GM12864 (cell line): ENCODE measurements at places on chromosomes 7 and 10.
A peak's percentile ranks its signal among the peaks of the same experiment; 100 is the strongest.

- no peak for DNase-seq
Observed at GRCh38 chr10:85105614-85106255, 777.3 kb downstream of the CCSER2 start.

- no peak for DNase-seq
Observed at GRCh38 chr10:81414038-81414437, 461.0 kb upstream of the NRG3 start.

DNA sequence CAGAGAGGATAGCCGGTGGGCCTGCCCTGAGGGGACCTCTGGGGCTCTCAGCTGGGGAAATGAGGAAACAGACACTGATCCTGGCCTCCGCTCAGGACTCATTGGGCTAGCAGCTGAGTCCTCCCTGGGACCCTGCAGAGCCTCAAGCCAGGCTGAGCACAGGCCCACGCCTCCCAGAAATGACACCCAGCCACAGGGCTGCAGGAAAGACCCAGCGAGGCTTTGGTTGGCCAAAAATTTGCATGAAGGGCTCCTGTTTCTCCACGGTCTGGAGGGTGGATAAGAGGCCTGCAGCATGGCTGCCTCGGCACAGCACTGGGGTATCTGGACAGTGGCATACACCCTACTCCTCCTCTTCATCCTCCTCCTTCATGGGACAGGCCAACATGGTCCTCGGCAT, 60.4 kb downstream of the ZNF33B start:
- no peak for DNase-seq

- DNase-seq: no peak
Observed at GRCh38 chr10:12262278-12262981, 66.4 kb downstream of the CDC123 start.

DNA sequence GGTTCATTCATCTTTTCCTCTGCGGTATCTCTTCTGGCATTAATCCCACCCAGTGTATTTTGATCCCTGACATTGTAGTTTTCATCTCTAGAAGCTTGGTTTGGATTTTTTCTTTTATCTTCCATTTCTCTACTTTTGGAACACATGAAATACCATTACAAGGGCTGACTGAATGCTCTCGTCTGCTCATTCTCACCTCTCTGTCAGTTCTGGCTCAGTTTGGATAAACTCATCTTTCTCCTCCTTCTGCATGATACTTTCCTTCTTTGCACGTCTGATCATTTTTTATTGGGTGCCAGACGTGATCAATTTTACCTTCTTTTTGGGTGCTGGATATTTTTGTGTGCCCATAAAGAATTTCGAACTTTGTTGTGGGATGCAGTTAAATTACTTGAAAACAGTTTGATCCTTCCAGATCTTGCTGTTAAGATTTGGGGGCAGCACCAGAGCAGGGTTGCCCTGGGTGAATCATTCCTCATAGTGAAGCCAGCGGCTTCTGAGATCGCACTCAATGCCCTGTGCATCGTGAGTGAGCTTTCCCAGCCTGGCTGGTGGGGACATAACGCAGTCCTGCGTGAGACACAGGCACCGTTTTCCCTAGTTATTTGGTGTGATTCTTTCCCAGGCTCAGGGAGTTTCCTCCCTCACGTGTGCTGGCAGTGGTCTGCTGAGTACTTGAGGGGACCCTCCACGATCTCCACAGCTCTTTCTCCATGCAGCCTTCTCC, 53.8 kb downstream of the LHPP start:
- DNase-seq: no peak

DNA sequence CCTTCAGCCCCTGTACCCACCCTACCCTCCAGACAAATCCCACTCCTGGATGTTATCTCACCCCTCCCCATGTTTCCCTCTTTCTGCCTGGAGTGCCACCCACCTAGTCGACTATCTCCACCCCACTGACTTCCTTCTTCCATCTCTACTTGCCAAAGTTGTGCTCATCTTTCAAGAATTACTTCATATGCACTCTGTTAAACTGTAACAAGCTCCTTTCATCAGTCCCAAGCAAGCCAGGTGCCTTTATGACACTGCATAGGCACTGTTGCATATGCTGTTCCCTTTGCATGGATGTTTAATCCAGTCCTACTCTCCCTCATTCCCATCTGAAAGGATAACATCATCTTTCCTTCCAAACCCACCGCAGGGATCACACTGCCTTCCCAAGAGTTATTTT, 8.9 kb upstream of the CDK1 start:
- DNase-seq: no peak

- no peak for DNase-seq
Observed at GRCh38 chr10:79898597-79899325, 50.1 kb downstream of the SFTPD start.

DNA sequence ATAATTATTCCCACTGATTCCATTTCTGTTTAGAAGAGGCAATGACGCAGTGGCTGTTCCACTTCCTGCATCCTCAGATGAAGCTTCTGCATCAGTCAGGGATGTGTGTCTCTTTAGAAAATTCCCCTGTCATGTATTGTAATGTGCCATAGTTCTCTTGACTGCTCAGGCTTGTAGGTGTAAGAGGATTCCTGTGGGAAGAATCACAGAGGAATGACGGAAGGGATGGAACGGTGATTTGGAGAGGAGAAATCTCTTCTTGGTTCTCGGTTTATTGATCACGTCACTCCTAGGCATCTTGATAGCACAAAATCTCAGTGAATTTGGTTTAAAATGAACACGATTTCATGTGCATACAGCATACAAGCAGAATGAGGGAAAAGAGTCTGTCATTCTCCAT, 69.8 kb upstream of the PRKCQ start:
- no peak for DNase-seq

DNA sequence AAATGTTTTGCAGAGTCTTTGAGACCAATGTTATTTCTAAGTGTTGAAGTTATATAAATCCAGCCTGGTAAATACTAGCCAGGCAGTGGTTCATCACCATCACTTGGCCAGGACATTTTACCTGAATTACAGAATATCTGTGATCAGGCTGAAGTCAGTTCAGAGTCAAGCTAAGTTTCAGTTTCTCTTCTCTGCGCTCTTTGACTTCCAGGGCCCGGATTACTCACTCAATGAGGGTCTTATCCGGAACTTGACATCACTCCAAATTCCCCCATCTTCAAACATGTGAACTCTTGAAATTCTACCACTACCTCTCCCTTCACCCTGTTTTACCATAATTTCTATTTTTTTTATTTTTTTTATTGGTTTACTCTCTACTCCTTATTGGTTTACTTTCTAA, 36.6 kb upstream of the CCAR1 start:
- peak; percentile 36 for DNase-seq

GRCh38 chr10:34739915-34740314, 75.2 kb downstream of the PARD3 start:
- no peak for DNase-seq

GRCh38 chr10:124736491-124737136, 7.6 kb downstream of the FAM53B start:
- DNase-seq: no peak

DNA sequence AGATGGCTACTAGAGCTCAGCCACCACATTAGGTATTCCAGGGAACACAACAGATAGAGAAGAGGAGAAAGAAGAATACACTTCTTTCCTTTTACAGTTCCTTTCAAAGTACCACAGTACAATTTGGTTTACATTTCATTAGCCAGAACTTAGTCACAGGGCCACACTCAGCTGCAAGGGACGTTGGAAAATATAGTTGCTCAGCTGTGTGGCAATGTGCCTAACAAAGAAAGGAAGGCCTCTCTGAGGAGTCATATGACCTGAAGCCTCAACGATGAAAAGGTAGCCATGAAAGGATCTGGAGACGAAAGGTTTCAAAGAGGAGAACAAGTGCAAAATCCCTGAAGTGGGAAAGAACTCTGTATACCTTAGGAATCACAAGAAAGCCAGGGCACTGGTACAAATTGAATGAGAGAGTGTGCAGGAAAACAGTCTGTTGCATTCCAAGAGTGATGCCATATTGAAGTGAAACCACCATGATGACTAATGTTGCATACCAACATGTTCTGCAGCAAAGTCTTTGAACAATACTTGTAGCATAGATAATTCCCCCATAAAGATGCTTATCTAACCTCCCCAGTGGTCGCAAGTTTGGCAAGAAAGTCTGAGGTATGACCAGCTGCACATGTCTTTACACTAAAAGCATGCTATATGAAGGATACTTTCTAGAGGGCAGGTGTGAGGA, 278.9 kb downstream of the HPSE2 start:
- no peak for DNase-seq

DNA sequence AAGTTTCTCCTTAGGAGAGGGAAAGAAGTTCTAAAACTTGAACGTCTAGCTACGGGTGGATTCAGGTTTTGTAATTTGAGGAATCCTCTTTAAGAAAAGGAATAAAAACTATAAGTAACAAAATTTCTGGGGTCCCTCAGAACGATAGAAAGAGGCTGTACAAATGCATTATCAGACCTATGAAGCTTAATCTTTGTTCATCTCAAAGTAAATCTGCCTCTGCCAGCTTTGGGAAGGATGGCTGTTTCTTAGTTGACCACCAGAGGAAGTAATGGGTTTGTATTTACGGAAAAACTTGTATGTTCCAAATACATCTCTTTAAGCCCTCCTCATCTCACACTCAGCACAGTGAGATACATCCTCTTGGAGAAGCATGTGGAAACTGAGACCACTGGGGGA, 864 bp downstream of the PSTK start:
- no peak for DNase-seq

GRCh38 chr7:85714043-85714578, 527.3 kb upstream of the SEMA3D start:
- DNase-seq: no peak

- peak; percentile 46 for DNase-seq
Observed at GRCh38 chr10:74898201-74898976, 72.0 kb downstream of the KAT6B start.

GRCh38 chr10:122495406-122496340, 34.3 kb downstream of the HTRA1 start:
- no peak for DNase-seq

GRCh38 chr7:78118470-78118869, 319.9 kb downstream of the PHTF2 start:
- DNase-seq: no peak

GRCh38 chr7:70940597-70940996, 191.3 kb upstream of the GALNT17 start:
- DNase-seq: no peak

DNA sequence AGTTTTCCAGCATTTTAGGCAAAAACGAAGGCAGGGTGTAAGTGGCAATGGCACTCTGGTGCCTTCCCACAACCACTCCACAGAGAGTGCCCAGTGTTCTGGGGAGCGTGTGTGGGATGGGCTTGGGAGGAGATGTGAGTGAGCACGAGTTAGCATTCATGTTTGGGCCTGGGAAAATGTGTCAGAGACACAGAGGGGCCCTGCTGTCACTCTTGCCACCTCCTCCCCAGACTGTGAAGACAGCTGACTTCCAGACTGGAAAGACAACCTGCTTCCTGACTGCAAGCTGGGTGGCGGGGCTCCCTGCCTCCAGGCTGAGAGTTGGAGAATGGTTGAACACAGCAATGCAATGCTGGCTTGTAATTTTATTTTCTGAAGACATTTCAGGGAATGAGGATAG, 454.5 kb upstream of the ZMIZ1 start:
- no peak for DNase-seq

DNA sequence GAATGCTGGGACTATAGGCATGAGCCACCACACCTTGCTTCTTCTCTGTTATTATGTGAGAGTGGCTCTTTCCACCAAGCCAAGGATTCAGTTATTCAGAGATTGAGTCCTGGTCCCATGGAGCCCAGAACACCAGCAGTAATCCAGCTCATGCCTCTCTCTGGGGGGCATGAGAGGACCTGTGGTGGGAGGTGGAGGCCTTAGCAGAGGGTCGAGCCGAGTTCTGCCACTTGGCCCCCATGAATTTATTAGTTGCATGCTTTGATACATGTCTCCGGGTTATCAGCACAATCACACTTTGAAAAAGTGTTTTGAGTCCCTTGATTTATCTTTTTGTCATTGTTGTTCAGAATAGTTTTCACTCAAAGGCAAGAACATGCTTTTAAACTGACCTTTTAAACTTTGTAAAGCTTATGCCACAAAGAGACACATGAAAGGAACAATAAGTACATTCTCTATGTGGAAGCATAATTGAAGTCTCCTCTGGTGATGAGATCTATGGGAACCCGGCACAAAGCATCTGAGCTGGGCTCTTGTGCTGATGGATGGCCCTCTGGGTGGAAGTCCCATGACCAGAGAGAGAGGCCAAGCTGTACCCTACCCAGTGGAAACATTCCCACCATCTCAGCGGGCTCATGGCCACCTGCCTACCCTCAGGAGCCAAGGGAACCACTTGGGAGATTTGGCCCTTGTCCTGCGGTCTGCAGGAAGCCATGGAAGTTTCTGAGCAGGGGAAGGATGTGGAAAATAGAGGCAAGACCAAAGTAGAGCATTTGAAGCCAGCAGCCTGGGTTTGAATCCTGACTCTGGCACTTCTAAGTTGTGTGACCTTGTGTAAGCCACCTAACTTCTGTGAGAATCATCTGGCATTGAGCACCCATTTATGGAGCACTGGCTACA, 53.9 kb downstream of the MINDY4 start:
- DNase-seq: no peak

DNA sequence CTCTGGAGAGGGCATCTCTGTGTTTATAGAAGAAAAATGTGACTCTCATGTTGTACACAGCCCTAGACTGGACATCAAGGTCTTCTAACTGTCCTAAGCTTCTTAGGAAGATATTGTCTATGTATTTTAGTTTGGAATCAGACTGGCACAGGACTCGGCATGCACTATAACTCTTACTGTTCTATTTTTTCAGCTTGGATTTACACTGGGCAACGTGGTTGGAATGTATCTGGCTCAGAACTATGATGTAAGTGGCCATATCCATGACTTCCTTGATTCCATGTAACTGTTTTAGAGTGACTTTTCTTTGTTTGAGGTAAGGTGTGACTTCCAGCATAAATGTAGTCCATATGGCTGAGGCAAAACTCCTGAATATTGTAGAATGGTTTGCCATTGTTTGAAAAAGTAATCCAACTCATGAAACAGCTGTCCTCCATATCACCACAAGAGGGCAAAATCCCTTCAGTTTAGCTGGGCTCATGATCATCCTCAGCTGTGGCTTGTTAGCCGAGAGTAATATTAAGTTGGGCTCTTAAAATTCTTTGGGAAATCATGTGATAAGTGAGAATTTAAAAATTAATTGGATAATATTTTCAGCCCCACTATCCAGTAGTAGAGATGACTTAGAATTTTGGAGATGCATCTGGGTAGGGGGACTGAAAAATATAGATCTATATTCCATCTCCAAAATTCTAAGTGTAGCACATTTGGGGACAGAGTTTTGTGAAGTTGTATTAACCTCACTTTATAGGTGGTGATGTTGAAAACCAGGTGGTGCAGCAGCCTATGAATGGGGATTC, 10.4 kb downstream of the STMP1 start:
- no peak for DNase-seq

DNA sequence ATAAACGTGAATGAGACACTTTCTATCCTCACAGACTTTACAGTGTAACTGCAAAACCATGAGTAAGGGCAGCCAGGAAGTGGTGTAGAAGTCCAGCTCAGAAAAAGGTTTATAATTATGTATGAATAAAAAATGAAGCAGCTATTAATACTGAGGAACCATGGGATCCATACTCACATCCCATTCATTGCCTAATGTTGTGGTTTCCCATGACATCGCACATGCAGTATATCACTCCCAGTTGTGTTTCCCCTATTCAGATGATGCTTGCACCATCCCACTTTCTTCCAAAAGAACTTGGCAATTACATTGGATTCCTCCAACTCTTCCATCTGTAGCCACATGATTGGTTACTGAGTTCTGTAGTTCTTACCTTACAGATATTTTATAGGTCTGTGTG, 74.5 kb upstream of the SEMA3D start:
- no peak for DNase-seq

GRCh38 chr7:19327018-19327417, 181.8 kb upstream of the FERD3L start:
- no peak for DNase-seq

GRCh38 chr7:26612742-26613141, 251.6 kb downstream of the SKAP2 start:
- DNase-seq: no peak

- no peak for DNase-seq
Observed at GRCh38 chr7:29177963-29178600, 16.5 kb upstream of the CHN2 start.
